Peyer's patch (tissue), 4 donors: ENCODE measurements at places on chromosomes 1 and 21. TPM values are rescaled to one million over a fixed set of nuclear protein-coding genes. Genes with fewer than 3 reads are reported as not detected.

DNA sequence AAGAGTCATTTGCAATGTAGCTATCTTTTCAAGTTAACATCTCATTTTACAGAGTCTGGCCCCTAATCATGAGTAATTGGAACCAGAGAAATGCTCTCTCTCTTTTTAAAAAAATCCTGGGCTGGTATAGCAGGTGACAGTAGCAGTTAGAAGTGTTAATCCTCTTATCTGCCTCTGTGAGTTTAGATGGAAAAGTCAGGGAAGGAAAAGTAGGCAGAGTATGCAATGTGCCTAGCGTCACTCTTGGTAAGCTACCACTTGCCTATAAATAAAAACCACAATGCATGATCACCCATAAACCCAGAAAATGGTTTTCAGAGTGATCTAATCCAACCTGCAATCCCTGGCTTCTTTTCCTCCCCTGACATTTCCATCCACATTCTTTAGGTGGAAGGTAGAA, 43.2 kb downstream of the UTP25 start:
- no peak overlapping the region for H3K4me3 ChIP-seq
- no peaks in the 10 kb centered on the region for H3K36me3 ChIP-seq
- DNase-seq: no peak
- H3K27me3 ChIP-seq: no peaks in the 10 kb centered on the region
- H3K4me1 ChIP-seq: no peaks in the 10 kb centered on the region

DNA sequence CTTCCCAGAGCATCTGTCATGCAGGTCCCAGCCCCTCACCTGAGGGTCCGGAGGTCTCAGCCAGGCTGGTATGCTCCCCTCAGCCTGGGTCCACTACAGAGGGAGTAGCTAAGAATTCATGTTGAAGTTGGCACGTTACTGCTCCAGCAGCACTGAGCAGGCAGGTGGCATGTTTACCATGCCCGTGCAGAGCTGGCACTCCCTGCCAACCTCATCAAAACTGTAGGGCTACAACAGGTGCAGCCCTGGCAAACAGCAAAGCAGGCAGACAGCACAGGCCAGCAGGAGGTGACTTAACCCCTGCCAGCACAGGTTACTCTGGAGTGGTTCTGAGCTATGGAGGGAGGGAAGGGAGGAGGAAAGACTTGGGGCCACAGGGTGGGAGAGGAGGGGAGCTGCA, 46.4 kb downstream of the NUAK2 start:
- H3K4me3 ChIP-seq: no peak overlapping the region
- no peaks in the 10 kb centered on the region for H3K36me3 ChIP-seq
- H3K27ac ChIP-seq: peak overlapping the region; percentile 55
- H3K4me1 ChIP-seq: no peaks in the 10 kb centered on the region

DNA sequence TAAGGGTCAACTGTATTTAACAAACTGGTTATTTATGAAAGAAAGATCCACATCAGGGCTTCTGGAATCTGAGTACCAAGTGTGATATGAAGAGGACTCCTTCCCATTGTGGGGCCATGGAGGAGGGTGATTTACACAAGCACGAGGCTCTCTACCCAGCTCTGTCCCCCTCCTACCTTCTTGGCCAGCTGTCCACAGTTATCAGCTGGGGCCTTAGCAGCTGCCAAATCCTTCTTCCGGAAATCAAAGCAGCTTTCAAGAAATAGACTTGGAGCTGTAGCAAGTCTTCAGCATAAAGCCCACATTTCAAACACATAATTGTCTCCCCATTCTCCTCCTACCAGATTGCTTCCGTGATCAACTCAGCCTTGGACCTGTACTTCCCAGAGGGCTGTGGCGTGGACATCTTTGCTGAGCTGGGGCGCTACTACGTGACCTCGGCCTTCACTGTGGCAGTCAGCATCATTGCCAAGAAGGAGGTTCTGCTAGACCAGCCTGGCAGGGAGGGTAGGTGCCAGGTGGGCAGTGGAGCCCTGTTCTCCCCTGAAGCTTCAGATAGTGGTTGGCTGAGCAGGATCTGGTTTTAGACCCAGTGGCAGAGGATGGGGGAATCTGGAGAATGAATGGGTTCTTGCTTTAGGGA, 15.5 kb downstream of the AZIN2 start:
- H3K4me1 ChIP-seq: no peaks in the 10 kb centered on the region
- no peak overlapping the region for H3K4me3 ChIP-seq
- DNase-seq: no peak
- H3K36me3 ChIP-seq: no peaks in the 10 kb centered on the region
- no peak overlapping the region for H3K27ac ChIP-seq

- no peaks in the 10 kb centered on the region for H3K4me1 ChIP-seq
- H3K27ac ChIP-seq: no peak overlapping the region
- H3K36me3 ChIP-seq: no peaks in the 10 kb centered on the region
Observed at GRCh38 chr21:42446531-42446930, 42.8 kb downstream of the UBASH3A start.

- DNase-seq: no peak
- H3K4me3 ChIP-seq: peak overlapping the region; percentile 90
- H3K36me3 ChIP-seq: no peaks in the 10 kb centered on the region
- H3K4me1 ChIP-seq: peaks cover 17% of the 10 kb centered on the region
Observed at GRCh38 chr1:20660847-20661206, 342 bp downstream of the DDOST start.

TSPAN1 gene
- 213 TPM for total RNA-seq

- H3K27me3 ChIP-seq: no peaks in the 10 kb centered on the region
- no peak overlapping the region for H3K4me3 ChIP-seq
- peak; percentile 11 for DNase-seq
- peaks cover 3% of the 10 kb centered on the region for H3K4me1 ChIP-seq
Observed at GRCh38 chr1:53129891-53130597, 12.4 kb downstream of the SLC1A7 start.

DNA sequence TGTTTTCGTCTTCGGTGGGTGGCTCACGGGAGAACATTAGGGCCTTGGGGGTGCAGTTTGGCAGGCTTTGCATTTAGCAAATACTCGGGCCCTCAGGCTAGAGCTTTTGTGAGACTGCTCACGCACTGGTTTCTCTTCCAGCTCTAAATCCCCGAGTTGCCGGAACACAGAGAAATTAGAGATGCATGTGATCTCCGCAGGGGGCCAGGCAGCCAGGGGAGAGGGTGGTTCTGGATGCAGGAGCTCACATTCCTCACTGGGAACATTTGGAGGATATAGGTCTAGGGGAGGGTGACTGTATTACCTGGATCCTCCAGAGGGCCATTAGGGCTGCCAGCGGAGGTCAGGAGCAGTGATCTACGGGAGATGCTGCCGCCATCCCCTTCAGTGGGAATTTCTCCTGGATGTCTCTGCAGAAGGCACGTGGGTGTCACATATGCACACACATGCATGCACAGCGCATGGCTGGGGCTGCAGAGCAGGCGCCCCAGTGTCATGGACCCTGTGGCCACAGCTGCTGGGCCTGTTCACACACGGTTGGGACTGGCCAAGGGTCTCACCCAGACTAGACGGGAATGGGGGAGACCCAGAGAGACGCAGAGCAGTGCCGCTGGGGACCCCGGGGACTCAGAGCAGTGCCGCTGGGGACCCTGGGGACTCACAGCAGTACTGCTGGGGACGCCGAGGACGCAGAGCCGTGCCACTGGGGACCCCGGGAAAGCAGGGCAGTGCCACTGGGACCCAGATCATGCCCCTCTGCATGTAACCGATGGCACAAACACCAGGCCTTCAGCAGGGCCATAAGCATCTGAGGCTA, 258.7 kb downstream of the CAMTA1 start:
- no peaks in the 10 kb centered on the region for H3K4me1 ChIP-seq
- H3K4me3 ChIP-seq: no peak overlapping the region
- no peaks in the 10 kb centered on the region for H3K36me3 ChIP-seq
- no peak overlapping the region for H3K27ac ChIP-seq
- no peak for DNase-seq
- H3K27me3 ChIP-seq: no peaks in the 10 kb centered on the region

DNA sequence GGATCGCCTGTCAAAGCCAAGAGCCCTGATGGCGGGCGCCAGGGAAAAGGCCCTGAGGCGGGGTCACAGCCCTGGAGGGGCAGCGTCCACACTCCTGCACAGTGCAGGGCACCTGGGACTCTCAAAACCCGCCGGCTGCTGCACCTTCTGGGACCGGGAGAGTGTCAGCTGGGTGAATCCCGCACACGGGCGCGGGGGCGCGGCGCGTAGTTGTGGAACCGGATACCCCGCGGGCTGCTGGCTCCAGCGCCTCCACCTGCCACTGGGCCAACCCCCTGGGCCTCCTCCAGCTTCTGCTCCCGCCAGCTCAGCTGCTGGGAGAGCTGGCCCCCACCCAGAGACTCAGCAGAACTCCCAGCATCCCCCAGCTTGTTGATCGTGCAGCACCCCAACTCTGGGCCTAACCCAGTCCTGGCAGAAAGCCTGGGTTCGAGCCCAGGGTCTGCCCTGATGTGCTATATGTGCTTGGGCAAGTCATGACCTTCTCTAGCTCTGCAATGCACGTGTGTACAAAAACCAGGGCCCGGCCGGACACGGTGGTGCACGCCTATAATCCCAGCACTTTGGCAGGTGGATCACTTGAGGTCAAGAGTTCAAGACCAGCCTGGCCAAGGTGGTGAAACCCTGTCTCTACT, 33.8 kb downstream of the NECAP2 start:
- no peaks in the 10 kb centered on the region for H3K4me1 ChIP-seq
- H3K36me3 ChIP-seq: peaks cover 48% of the 10 kb centered on the region
- H3K4me3 ChIP-seq: no peak overlapping the region
- no peak overlapping the region for H3K27ac ChIP-seq
- no peaks in the 10 kb centered on the region for H3K27me3 ChIP-seq

GRCh38 chr1:234932511-234933430, 195.9 kb downstream of the TOMM20 start:
- H3K4me3 ChIP-seq: no peak overlapping the region
- no peaks in the 10 kb centered on the region for H3K27me3 ChIP-seq
- no peaks in the 10 kb centered on the region for H3K4me1 ChIP-seq
- DNase-seq: no peak
- no peak overlapping the region for H3K27ac ChIP-seq

DNA sequence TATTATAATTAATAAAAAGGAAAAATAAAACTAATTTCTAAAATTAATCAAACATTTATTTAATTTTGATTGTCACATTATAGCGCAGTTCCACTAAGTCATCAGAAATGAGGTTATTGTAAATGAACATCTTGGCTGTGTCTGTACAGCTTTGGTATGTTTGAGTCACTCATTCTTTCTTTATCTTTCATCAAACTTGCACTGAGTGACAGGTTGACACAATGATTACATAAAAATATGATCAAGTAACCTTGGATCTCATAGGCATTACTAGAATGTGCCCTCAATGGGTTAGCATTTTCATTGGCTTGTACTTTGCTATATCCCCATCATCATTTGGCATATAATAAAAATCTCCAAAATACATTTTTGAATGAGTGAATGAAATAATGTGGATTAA, 1353.2 kb upstream of the ADGRL2 start:
- no peak overlapping the region for H3K27ac ChIP-seq
- H3K4me1 ChIP-seq: no peaks in the 10 kb centered on the region
- no peak overlapping the region for H3K4me3 ChIP-seq
- DNase-seq: no peak
- no peaks in the 10 kb centered on the region for H3K36me3 ChIP-seq

CYYR1 gene
- 4.1 TPM for total RNA-seq

GRCh38 chr1:75720820-75721219, 3.7 kb upstream of the ACADM start:
- no peaks in the 10 kb centered on the region for H3K27me3 ChIP-seq
- H3K4me3 ChIP-seq: no peak overlapping the region
- H3K27ac ChIP-seq: no peak overlapping the region
- DNase-seq: no peak
- H3K36me3 ChIP-seq: no peaks in the 10 kb centered on the region

CHI3L2 gene
- not detected for total RNA-seq

TMEM82 gene
- total RNA-seq: 42.4 TPM

ATP6V1G3 gene
- not detected for total RNA-seq

DNA sequence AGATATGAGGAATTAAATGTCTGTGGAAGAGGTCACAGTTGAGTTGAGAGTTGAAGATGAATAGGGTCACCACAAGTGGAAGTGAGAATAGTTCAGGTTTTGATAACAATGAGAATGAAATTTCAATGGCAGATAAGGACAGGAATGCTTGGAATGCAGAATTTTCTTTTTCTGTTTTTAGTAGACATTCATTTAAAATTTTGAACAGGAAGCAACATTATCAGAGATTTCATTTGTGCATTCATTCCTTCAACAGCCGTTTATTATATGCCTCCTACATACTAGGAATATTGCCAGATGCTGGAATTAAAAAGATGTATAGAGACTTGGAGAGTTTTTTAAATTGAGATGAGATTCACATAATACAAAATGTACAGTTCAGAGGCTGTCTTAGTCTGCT, 126.8 kb downstream of the ITSN1 start:
- H3K27me3 ChIP-seq: no peaks in the 10 kb centered on the region
- H3K4me1 ChIP-seq: no peaks in the 10 kb centered on the region
- no peaks in the 10 kb centered on the region for H3K36me3 ChIP-seq
- no peak overlapping the region for H3K4me3 ChIP-seq
- no peak for DNase-seq
- no peak overlapping the region for H3K27ac ChIP-seq

ZNF648 gene
- total RNA-seq: not detected

DNA sequence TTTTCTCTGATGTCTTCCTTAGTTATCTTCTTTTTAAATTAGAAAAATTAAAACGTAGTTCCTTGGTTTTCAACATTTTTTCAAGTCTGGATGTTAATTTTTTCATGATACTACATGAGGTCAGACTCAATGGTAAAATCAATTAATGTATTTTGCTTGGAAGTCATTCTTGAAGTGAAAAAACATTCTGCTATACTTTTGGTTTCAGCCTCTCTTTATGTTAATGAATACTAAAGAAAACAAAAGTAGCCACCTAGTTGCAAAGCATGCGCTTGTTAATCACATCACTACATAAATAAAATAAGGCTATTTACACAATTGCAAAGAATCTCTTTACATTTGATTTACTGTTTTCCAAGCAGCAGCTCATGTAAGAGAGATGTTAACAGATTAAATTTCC, 170.4 kb downstream of the LIPI start:
- DNase-seq: no peak
- no peak overlapping the region for H3K4me3 ChIP-seq

DNA sequence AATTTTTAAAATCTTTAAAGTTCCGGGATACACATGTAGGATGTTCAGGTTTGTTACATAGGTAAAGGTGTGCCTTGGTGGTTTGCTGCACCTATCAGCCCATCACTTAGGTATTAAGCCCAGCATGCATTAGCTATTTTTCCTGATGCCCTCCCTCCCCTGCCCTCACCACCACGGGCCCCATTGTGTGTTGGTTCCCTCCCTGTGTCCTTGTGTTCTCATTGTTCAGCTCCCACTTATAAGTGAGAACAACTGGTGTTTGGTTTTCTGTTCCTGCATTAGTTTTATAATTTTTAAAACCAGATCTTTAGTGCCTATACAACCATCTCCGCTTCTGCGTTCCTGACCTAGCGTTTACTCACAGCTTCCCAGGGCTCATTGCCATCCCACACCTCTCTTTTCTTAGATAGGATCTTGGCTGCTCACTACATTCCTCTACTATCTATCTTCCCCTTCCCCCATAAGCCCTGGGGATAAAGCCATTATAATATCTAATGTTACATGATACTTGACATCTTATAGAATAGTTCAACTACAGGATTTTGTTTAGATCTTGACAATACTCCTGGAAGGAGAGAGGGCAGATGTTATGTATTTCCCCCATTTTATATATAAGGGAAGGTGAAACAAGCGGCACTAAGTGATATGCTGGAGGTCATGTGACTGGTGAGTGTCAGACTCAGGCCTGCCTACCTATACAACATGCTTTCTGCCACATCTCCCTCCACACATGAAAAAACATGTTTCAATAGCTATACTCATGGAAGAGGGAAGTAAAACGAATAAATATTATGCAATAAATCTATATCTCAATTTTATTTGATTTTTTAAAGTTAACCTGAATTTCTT, 52.3 kb upstream of the DNAJC6 start:
- H3K27me3 ChIP-seq: no peaks in the 10 kb centered on the region
- H3K27ac ChIP-seq: no peak overlapping the region
- no peak overlapping the region for H3K4me3 ChIP-seq
- no peaks in the 10 kb centered on the region for H3K36me3 ChIP-seq
